Skeletal muscle cell (primary cell): ENCODE measurements at places on chromosomes 1 and 21.
A peak's percentile ranks its signal among the peaks of the same experiment; 100 is the strongest.

- DNase-seq = no peak
These were observed 14.3 kb downstream of the RC3H1 start for GRCh38 chr1:174007851-174008250.

- DNase-seq = no peak
These were observed 71.4 kb downstream of the CD247 start for GRCh38 chr1:167446966-167447365.

GRCh38 chr1:111955755-111956154 lies 33.7 kb downstream of the KCND3 start:
- DNase-seq = no peak

- DNase-seq = no peak
These were observed 108.0 kb upstream of the KCTD3 start for GRCh38 chr1:215459136-215459535.

- no peak for DNase-seq
These were observed 189.0 kb upstream of the RGS18 start for GRCh38 chr1:191969290-191969689.

- DNase-seq = no peak
These were observed 358.1 kb downstream of the HHAT start for GRCh38 chr1:210686841-210687240.

GRCh38 chr21:46544003-46544402 lies 60.9 kb downstream of the S100B start:
- DNase-seq = no peak

DNA sequence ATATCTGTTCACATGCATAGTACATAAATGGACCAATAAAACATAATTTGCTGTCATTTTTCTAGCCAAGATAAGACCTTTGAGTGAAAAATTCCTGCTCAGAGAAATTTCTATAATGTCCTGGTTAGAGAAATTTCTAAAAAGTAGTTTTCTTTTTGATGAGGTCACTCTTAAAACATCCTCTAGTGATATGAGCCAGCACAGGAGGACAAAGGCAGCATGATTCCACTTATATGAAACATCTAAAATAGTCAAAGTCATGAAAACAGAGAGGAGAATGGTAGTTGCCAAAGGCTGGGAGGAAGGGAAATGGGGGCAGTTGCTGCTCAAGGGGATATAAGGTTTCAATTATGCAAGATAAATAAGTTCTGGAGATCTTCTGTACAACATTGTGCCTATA lies 239.4 kb downstream of the BACH1 start:
- peak; percentile 47 for DNase-seq

GRCh38 chr1:86504895-86505563 lies 36.3 kb downstream of the CLCA1 start:
- no peak for DNase-seq

DNA sequence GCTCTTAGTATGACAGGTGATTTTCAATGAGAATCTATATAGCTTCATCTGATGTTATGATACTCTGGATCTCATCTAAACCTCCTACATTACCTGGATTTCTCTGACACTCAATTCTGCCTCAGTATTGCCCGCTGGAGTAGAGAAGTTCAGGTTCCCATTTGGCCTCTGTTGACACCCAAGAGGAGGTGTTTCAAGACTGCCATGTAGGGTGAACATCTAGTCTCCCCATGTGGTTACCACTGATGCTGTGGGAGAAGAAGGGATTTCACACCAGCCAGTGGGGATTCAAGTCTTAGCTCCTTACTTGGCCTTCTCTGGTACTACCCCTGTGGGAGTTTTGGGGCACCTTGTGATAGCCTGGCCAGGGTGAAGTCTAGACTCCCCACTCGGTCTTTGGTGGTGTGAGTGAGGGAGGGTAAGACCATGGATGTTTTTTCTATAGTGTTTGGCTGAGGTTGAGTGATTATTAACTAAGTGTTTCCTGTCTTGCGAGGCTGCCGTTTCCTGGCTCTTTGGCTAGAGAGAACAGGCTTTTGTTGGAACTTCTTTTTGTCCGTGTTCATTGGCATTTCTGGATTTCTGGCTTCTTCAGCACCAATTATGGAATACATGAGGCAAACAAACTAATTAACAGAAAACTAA lies 90.7 kb downstream of the RHOU start:
- DNase-seq = no peak

GRCh38 chr1:115810609-115811008 lies 30.3 kb downstream of the NHLH2 start:
- DNase-seq = no peak

GRCh38 chr1:209627732-209628196 lies 24.5 kb downstream of the LAMB3 start:
- DNase-seq = no peak
